Right renal cortex interstitium (tissue), 3 donors: ENCODE measurements at places on chromosomes 3 and 15.

- DNase-seq = no peak
These were observed 44.9 kb upstream of the TSEN2 start for GRCh38 chr3:12439161-12439940.

- peak; percentile 40 for DNase-seq
These were observed 33.6 kb downstream of the BTD start for GRCh38 chr3:15635121-15635661.

DNA sequence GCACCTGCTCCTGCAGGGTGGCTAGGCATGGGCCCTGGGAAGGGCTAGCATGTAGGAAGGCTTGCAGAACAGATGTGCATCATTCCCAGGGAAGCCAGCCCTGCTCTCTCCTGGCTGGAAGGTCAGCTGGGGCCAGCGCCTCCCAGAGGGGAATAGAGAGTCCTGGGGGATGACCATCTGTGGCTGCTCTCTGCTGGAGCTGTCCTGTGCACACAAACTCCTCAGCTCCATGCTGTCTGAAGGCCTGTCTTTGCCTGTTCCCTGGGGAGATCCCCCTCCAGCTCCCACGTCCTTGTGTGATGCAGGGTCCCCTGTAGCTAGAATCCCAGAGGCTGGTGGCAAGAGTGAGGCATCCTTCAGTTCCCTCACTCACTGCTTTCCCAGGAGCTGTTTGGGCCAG is 19.3 kb downstream of the IL16 start:
- no peak for DNase-seq

DNA sequence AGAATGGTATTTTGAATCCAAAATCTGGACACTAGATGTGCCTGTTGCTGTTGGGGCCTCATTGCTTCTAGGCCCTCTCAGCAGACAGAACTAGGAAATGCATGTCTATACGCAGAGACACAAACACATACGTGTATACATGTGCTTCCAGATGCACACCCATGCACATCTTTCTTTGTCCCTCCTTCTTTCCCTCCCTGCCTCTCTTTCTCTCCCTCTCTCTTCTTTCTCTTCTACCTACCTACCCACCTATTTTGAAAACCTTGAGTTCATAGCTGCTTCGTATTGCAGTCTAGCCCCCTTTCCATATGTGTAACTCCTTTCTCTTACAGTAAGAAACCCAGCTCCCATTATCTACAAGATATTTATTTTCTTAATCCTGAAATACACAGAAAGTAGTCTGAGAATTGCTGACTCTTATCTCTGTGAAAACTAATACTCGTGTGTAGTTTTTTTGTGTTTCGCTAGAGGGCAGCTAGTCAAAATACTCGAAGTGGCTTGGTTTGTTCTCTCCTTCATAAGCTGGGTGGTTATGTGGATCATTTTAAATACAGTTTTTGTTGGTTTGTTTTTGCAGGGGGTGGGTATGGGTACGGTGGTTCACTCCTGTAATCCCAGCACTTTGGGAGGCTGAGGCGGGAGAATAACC is 18.5 kb downstream of the RPL32 start:
- no peak for DNase-seq

DNA sequence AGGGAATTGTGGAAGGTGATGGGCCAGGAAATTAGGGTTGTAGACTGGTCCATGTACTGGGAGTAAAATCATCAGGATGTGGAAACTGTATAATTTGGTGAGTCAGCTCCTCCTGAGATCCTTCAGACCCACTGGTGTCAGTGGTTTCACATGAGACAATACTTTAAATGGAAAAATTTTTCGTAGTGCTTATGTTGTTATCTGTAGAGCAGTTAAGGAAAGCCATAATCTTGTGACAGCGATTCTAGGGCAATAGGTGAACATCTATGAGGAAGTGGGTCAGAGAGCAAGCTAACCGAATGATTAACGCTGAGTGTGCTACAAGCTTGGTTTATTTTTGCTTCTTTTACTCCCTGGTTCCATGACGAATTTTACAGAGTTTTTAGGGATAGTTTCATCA is 200.6 kb downstream of the CADM2 start:
- DNase-seq = no peak

DNA sequence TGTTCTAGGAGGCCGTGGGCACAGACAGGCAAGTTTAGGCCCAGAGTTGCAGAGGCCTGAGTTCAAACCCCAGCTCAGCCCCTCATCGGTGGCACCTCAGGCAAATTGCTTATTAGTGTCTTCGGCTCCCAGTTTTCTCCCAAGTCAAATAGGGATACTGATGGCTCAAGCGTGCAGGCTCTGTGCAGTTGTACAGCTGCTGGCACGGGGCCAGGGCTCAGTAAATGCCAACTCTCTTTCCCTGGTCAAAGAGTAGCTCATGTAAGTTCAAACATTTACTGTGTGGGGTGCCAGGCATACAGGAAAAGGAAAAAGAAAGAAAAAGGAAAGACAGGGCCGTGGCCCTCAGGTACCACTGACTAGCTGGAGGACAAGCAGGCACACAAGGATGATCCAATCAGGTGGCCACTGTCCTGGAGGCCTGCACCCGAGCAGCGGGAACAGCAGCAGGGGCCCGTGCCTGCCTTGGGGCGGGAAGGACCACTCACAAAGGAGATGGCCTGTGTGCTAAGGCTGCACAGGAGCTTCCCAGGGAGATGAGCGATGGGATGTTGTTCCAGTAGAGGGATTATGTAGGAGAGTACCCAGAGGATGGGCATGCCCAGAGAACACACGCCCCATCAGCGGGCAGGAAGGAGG is 70.8 kb downstream of the TBC1D2B start:
- no peak for DNase-seq

GRCh38 chr3:118754406-118755252 is 280.0 kb downstream of the IGSF11 start:
- no peak for DNase-seq

- no peak for DNase-seq
These were observed 21.4 kb downstream of the TAMM41 start for GRCh38 chr3:11825301-11825700.

DNA sequence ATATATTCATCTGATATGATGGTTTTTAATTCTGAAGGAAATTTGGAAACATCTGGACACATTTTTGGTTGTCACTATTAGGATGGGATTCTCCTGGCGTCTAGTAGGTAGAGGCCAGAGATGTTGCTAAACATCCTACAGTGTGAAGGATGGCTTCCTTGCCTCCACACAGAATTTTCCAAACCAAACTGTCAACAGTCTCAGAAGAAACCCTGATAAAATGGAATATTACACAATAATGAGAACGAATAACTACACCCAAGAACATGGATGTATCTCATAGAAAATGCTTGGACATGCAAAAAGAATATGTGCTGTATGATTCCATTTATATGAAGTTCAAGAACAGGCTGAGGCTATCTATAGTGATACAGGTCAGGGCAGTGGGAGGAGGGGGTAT is 79.8 kb upstream of the PSMD6 start:
- DNase-seq = no peak

DNA sequence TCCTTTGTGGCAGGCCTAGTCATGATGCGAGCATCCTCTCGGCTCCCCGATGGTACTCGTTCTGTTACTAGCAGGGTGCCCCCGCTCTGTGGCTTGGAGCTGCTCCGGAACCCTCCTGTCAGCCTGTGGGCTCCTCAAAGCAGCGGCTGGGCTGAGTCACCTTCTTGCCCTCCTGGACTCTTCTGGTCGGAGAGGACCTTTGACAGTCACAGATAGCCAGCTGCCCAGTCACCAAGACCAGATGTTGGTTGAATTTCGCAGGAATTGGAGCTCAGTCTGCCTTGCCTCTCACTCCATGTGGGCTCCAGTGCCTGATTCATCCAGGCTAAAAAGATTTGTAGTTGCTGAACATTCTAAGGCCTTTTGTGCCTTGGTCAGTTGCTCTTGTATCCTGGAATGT is 94.5 kb downstream of the CHCHD6 start:
- no peak for DNase-seq

DNA sequence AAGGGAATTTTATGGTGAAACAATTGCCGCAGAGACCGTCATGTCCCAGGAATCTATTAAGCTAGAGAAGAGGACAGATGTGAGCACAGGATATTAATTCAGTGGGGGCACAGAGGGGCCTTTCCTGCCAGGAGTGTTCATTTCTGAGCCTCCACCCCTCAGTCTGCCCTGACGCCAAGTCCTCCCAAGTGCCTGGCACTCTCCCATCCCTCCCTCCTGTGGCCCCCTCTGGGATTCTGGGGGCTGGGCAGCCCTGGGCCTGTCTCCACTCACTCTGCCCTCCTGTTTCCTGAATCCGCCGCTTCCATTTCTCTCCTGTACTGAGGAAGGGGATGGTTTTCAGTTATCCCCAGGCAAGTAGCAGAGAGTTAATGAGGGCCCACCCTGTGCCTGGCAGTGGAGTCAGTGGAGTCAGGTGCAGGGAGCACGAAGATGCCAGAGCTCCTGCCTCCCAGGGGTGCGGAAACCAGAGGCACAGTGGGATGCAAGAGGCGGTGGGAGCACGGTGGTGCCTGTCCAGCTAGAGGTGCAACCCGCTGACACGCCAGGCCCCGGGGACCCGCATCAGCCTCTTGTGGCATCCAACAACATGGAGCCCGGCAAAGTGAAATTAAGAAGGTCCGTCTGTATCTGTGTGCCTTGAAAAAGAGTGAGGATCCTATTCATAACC is 212.5 kb downstream of the XXYLT1 start:
- DNase-seq = no peak

GRCh38 chr15:33243393-33243792 is 48.9 kb upstream of the FMN1 start:
- no peak for DNase-seq

DNA sequence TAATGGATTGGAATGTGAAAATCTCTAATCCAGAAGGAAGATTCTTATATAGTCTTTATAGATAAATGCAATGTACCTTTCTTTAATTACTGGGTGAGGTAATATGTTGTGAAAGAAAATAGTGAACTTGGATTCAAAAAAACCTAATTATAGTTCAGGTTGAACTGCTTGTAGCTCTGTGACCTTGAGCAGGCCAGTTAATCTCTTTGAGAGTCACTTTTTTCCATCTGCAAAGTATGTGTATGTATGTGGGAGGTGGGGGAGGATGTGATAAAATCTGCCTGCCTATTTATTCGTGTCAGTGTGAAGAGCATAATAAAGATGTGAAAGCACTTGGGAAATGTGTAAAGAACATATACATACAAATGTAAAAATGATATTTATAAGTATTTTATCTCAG is 34.4 kb downstream of the GLCE start:
- DNase-seq = no peak

- DNase-seq = no peak
These were observed 113.1 kb upstream of the C15orf61 start for GRCh38 chr15:67407786-67408185.

DNA sequence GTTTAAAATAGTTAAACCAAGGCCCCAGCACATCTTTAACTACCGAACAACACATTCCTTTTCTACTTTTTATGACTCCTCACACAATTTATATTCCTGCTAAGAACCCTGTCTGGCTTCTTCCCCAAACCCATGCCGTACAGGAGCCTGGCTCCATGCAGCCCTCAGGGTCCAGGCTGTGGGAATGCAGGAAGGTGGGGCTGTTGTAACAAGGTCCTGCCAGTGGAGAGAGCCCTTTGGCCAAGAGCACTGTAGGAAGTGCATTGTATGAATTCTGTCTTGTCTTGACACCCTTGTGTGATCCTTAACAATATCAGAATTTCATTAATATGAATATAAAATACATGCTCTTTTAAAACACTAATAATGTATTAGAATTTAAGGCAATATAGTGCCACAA is 563.8 kb downstream of the TBL1XR1 start:
- DNase-seq = no peak

DNA sequence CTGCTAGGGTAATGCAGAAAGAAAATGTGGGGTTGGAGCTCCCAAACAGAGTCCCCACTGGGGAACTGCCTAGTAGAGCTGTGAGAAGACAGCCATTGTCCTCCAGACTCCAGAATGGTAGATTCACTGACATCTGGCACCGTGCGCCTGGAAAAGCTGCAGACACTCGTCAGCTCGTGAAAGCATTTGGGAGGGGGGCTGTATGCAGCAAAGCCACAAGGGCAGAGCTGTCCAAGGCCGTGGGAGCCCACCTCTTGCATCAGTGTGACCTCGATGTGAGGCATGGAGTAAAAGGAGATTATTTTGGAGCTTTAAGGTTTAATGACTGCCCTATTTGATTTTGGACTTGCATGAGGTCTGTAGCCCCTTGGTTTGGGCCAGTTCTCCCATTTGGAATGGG is 242.9 kb downstream of the VGLL3 start:
- DNase-seq = no peak

GRCh38 chr3:172030181-172030580 is 9.2 kb upstream of the FNDC3B start:
- DNase-seq = no peak

- DNase-seq = no peak
These were observed 25.6 kb downstream of the RASGRP1 start for GRCh38 chr15:38539008-38539343.

GRCh38 chr3:168876346-168877035 is 780.8 kb upstream of the GOLIM4 start:
- DNase-seq = no peak

DNA sequence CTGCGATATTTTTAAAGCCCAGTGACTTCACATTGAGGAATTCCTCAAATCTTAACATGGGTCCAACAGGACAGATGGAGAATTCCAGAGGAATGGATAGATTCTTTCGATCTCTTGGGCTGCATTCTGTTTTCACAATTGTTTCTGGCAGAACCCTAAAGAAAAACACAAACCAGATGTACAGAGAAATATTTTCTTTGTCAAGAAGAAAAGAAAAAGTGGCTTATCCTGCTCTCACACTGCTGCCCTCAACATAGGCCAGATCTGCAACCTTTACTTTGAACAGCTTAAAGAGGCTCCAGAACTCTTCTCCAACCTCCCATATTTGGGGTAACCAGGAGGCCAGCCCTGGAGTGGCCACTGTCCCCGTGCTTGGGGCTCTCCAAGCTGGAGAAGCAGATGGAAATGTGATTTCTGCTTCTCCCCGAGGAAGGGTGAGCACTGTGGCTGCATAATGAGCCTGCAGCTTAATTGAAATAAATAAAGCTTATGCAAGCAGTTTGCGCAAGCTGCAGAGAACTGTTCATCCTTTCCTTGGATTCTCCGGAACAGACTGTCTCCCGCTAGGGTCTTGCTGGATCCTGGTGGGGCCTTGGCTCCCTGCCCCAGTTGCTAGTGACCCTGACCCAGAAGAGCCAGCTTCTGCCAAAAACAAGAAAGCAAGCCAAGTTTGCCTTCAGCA is 453.2 kb upstream of the PROK2 start:
- no peak for DNase-seq

- no peak for DNase-seq
These were observed 92.9 kb downstream of the THRB start for GRCh38 chr3:24401811-24402185.

GRCh38 chr15:68658641-68659358 is 80.0 kb downstream of the CORO2B start:
- DNase-seq = no peak
